ENCODE measurements at places on chromosomes 7 and 10. TPM values are rescaled to one million over a fixed set of nuclear protein-coding genes. Genes with fewer than 3 reads are reported as not detected.

SLC26A4 gene
- total RNA-seq = 0.99 TPM

VSIR gene
- 8.3 TPM for total RNA-seq

MYOF gene
- total RNA-seq = 257 TPM

BTBD16 gene
- total RNA-seq = 0.09 TPM

NKX2-3 gene
- not detected for total RNA-seq

EPO gene
- not detected for total RNA-seq

PRDX3 gene
- 170 TPM for total RNA-seq

NME8 gene
- total RNA-seq = not detected

FAM237B gene
- not detected for total RNA-seq

ADIRF gene
- 21.6 TPM for total RNA-seq

KNDC1 gene
- total RNA-seq = under 0.01 TPM

SPRN gene
- under 0.01 TPM for total RNA-seq

MCMBP gene
- 47.6 TPM for total RNA-seq

AKR1C8 gene
- total RNA-seq = not detected

GDF10 gene
- not detected for total RNA-seq

PAPSS2 gene
- total RNA-seq = 50.6 TPM

HACD1 gene
- total RNA-seq = 23.2 TPM

EN2 gene
- total RNA-seq = 0.09 TPM

KDM7A gene
- total RNA-seq = 4.8 TPM

DDC gene
- not detected for total RNA-seq

PRSS1 gene
- not detected for total RNA-seq

CACNA2D1 gene
- 49.0 TPM for total RNA-seq

SCART1 gene
- 1.3 TPM for total RNA-seq

OIT3 gene
- 0.09 TPM for total RNA-seq

TMEM140 gene
- 8.3 TPM for total RNA-seq

CCAR1 gene
- 28.1 TPM for total RNA-seq

AGMO gene
- total RNA-seq = not detected

PUS7 gene
- total RNA-seq = 26.5 TPM

SUN3 gene
- not detected for total RNA-seq

DNAJC9 gene
- total RNA-seq = 28.2 TPM

GJC3 gene
- 0.09 TPM for total RNA-seq

CASTOR2 gene
- 7.2 TPM for total RNA-seq

TRIM73 gene
- 0.75 TPM for total RNA-seq
